Left lung (tissue), 14 donors: ENCODE measurements at places on chromosomes 5 and 9. TPM values are rescaled to one million over a fixed set of nuclear protein-coding genes. Genes with fewer than 3 reads are reported as not detected.

Gene GRM6
- not detected for total RNA-seq

Gene DOCK8
- 95.9 TPM for total RNA-seq

Gene ZDHHC21
- total RNA-seq = 21.7 TPM

Gene GOLM1
- 52.3 TPM for total RNA-seq

Gene PRLR
- total RNA-seq = 2.4 TPM
